Hematopoietic multipotent progenitor cell treated with erythropoietin and hydrocortisone succinate and interleukin-3 and kit ligand, for 8 days (in vitro differentiated cells): ENCODE measurements at places on chromosomes 11 and 22.
A peak's percentile ranks its signal among the peaks of the same experiment; 100 is the strongest.

- no peak for DNase-seq
Observed at GRCh38 chr11:101881586-101881985, 33.2 kb upstream of the CEP126 start.

- DNase-seq = no peak
Observed at GRCh38 chr22:28187612-28188011, 268.6 kb upstream of the PITPNB start.

DNA sequence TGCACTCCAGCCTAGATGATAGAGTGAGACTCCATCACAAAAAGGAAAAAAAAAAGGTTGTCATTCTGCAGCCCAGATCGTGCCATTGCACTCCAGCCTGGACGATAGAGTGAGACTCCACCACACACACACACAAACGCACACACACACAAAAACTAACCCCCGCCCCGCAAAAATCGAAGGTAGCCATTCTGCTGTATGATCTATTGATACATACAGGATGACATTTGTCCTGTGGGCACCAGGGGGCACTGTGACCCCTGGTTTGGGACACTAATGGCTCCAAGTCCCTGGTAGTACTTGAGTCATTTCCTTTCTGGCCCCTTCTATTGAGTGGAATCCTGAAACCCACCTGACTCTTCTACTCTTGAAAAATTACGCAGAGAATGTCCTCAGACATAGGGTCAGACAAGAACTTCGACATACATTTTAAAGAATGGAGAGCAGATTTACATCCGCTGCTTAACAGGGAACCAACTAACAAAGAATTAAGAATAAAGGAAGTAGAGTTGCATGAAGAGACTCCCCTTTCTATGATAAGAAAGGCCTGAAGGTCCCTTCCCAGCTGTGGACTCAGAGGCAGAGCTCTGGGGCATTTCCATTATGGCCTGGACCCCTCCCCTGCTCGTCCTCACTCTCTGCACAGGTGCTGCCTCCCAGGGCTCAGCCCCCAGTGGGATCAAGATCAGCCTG, 35.0 kb upstream of the PRAME start:
- DNase-seq = peak; percentile 54

GRCh38 chr11:57481915-57482781, 21.8 kb downstream of the RTN4RL2 start:
- DNase-seq = no peak

GRCh38 chr11:73248526-73249185, 23.5 kb upstream of the P2RY6 start:
- no peak for DNase-seq
